ENCODE measurements at places on chromosomes 12 and 14.
A peak's percentile ranks its signal among the peaks of the same experiment; 100 is the strongest.

DNA sequence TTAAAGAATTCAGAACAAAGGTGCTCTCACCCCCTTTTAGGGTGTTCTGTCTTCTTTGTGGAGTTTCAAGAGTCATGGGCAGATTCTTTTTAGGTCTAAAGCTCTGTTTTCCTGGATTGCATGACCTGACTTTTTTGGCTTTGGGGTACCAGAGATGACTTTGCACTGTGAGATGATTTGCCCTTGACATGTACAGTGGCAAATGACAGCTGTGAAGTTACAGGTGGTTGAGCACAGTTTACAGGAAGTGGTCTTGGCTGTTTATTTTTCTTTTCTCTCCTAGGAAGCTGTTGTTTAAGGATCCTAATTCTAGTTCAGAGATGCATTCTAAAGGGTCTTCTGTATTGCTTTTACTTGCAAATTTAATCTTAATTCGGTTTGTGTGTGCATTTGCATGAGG lies 83.8 kb upstream of the METAP2 start:
- DNase-seq = no peak

- peak; percentile 24 for DNase-seq
Observed at GRCh38 chr14:32075672-32076277, 1.3 kb upstream of the ARHGAP5 start.

- no peak for DNase-seq
Observed at GRCh38 chr12:58321414-58321813, 380.0 kb downstream of the ATP23 start.

GRCh38 chr12:59887178-59887577 lies 291.3 kb downstream of the SLC16A7 start:
- DNase-seq = no peak

DNA sequence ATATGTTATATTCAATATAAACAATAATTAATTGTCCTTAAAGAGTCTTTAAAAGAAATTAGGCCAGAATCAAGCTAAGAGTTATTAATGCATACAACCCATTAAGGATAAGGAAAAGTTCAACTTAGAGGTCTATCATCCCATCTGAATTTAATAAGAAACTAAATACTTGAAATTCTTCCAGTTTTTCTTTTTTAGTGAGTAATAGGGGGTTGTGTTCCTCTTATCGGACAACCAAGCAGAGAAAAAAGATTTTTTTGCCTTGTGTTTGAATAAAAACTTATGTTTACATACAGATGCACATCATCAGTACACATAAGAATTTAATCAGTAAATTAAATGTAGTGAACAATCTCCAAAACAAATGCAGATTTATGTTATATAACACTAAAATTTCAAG lies 32.5 kb downstream of the PAWR start:
- no peak for DNase-seq

GRCh38 chr12:26769611-26770010 lies 63.4 kb downstream of the ITPR2 start:
- no peak for DNase-seq

DNA sequence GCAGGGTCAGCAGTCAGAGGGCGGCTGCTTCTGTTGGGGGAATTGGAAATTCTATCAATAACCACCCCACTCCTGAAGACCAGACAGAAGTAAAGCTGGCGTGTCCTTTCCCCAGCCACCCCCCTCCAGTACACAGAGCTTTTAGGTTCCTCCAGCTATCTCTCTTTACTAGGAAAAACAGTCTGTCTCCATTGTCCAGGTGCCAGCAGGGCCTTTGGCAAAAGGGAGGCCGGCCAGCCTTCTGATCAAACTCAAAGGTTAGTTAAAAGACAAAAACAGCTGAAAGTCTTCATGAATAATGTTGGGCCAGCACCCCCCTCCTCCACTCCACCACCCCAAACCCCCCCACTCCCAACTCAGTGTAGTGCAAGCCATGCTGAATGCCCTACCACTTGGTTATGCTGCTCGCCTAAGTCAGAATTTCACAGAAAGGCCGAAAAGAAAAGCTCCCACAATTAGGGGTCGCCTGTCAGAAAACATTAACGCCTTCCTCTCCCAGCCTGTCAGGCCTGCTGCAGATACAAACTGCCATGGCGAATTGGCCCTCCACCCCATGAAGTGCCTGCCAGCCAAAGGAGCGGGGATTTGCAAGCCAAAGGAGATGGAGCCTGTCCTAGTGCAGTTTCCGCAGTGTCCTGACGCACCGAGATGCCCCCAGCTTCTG lies 8.9 kb downstream of the ASCL1 start:
- DNase-seq = no peak

GRCh38 chr12:125092872-125093680 lies 27.8 kb downstream of the AACS start:
- DNase-seq = no peak

- DNase-seq = no peak
Observed at GRCh38 chr12:63922474-63922873, 78.0 kb downstream of the SRGAP1 start.

DNA sequence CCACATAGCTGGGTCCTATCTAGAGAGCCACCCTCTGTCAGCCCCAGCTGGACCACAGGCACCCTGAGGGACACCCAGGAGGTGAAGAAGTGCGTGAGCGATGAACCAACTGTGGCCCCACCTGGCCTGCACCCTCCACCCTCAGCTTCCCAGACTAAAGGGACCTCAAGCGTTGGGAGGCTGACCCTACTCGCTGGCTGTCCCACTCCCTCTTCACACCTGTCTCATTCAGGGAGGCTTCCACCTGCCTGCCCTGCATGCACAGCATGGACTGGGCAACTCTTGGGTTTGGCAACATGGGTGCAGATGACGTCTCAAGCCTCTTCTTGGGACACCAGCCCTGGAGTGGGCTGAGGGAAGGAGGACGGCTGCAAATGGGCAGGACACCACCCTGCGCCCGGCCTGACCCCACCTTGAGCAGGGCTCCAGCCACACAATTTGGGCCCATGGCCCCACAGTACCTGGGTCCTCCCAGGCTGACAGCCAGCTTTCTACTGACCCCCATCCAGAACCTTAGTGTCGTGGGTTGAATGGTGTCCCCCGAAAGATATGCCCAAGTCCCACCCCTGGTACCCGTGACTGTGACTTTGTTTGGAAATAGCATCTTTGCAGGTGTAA lies 2.1 kb downstream of the TMEM179 start:
- DNase-seq = no peak

DNA sequence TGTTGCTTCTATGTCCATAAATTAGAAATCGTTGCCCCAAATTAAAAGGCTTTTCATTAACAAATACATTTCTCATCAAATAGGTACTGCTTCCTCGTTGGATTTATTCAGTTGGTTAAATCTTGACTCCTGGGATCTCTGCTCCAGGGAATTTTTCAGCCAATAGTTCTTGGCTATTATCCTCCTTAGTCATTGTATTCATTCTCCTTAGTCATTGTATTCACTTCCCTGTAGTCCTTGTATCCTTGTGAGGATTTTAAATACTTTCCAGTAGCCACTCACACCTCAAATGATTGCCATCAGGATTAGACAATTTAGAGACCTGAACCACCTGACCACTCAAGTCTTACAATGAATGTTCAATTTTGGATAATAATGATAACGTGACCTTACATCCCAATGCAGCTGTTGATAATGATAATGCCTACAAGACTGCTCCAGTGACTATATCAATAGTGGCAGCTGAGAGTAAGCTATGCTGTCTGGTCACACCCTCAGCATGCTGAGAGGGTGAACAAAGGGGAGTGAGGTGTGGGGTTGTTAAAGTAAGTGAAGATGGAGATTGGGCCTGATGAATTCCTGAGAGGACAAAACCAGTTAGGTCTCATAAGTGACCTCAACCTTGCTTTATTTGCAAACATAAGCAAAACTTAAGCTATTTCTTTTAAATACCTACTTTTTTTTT lies 193.7 kb upstream of the RTL1 start:
- no peak for DNase-seq

GRCh38 chr12:131571827-131572226 lies 139.1 kb upstream of the SFSWAP start:
- no peak for DNase-seq

- DNase-seq = no peak
Observed at GRCh38 chr12:47821346-47821706, 1.6 kb upstream of the HDAC7 start.

GRCh38 chr14:92322516-92322915 lies 449 bp upstream of the SLC24A4 start:
- no peak for DNase-seq

DNA sequence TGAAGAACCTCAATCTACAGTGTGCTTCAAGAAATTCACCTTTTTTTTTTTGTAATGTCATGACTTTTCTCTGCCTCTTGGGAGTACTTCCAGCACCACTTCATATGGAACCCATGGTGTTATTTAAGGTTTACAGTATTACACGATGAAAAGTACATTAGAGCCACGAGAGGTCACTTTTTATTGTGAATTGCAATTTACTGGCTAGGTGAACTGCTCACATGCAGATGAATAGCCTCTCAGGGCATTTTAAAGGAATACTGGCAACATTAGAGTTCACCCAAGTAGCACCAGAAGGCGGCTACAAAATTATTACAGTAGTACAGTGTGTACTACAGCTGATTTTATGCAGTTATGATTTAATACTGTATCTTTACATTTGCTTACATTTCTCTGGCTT lies 99.1 kb upstream of the PPP4R3A start:
- DNase-seq = no peak

DNA sequence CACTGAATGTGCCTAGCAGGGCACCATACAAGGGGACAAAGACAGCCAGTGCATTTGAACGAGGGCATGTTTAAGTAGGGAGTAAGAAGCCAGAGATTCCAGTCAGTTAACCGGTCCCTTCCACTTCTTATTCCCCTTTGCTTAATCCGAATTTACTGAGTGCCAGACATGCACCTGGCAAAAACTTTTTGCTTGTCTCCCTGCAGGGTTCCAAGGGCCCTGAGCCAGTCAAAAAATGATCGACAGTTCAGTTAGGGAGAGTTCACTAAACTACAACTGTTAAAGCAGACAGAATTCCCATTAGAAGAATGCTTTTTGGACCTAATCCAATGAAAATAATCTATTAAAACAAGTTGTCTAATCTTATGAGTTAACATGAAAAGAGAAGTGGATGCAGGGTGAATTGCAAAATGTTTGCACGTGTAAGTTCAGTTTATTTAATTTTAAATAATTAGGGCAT lies 193.8 kb downstream of the TMTC2 start:
- no peak for DNase-seq

DNA sequence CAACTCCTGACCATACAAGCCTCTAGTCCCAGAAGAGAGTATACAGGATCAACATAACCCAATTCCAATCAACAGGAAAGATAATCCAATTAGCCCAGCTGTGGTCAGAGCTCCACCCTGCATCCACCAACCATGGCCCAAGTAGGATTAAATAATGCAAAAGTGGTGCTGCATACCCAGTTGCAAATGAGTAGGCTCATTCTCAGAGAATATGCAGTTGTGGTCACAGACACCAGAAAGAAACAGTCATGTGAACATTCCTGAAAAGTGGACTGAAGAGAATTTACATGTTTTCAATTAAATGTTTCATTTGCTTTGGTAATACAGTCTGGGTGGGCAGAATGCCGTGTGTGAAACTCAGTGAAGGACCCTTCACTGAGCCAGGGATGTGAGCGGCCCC lies 167.2 kb upstream of the BMP4 start:
- DNase-seq = no peak

GRCh38 chr14:55097881-55098560 lies 31.0 kb upstream of the LGALS3 start:
- DNase-seq = no peak

Measured in stimulated activated CD4-positive, alpha-beta T cell treated with anti-CD3 and anti-CD28 coated beads, Interleukin-1b, Interleukin-23, amount 100 ng/mL, for 24 hours (primary cell).